ENCODE measurements at places on chromosomes 3 and 15. TPM values are rescaled to one million over a fixed set of nuclear protein-coding genes. Genes with fewer than 3 reads are reported as not detected.

DNA sequence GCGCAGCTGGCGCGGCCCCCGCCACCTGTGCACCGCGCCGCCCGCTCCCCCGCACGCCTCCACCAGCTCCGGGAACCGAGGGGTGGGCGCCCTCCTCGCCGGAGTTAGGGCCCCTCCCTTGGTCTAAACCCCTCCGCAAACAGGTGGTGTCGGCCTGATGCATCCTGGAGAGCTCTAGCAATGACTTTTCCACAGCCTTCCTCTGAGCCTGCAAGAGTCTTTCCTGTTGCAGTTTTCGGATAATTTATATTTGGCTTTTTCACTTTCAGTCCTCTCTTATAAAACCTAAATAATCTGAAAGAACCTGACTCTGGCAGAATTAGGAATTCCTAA is 334 bp upstream of the IGSF11 start:
- DNase-seq, result no peak

- no peak for DNase-seq
Observed at GRCh38 chr3:148922467-148922866, 57.4 kb downstream of the CPA3 start.

DNA sequence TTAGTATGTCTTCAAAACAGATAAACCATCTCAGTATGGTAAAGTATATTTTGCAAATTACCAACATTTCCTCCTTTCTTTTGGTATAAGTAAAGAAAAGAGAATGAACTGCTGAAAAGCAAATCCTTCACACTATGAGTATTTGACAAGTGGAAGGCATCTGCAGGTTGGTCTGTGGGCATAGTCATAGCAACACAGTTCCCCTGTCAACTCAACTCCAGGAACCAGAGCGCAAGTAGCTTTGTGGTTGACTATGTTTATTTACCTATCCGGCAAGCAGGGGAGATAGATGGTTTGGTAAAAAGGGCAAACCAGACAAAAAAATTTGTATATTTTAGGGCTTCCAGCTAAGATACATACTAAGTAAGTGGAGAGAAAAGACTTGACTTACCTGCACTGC is 88.3 kb upstream of the PPIB start:
- DNase-seq, result no peak

DNA sequence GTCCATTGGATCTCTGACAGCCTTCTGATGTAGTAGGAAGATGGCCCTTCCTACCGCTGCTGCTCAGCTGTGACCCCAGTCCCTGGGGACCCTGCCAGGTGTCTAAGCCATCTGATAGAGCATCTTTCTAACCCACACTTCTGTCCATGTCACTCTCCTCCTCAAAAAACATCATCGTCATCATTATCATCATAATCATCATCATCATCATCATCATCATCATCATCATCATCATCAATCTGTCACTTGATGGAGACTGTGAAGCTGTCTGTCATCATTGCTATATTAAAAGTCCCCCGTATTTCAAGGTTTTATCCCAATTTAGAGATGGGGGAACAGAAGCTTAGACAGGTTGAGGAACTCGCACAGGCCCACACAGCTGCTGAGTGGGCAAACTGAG is 75.1 kb upstream of the SLC6A11 start:
- DNase-seq, result no peak

- no peak for DNase-seq
Observed at GRCh38 chr3:140122183-140122582, 187.2 kb downstream of the CLSTN2 start.

GRCh38 chr3:108838436-108838835 is 15.8 kb downstream of the TRAT1 start:
- no peak for DNase-seq

- DNase-seq, result no peak
Observed at GRCh38 chr3:155283092-155284056, 10.1 kb downstream of the STRIT1 start.

GRCh38 chr3:26653811-26654425 is 31.3 kb downstream of the LRRC3B start:
- no peak for DNase-seq

DNA sequence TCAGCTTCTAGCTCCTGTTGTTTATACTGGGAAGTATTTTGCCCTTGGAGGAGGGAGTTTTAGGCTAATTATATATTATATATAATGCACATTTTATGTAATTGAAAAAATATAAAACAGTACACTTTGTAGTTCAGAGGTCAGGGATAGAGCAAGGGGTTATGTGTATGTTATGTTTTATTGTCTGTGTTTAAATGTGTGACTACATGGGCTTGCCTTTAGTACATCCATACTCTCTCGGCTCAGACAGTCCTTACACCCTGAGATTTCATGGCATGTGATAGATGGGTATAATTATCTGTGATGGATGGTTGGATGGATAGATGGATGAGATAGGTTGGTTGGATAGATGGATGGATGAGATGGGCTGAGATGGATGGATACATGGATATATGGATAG is 17.4 kb upstream of the ST3GAL6 start:
- DNase-seq, result no peak

PHC3 gene
- total RNA-seq, result 65.6 TPM

HRG gene
- not detected for total RNA-seq

ZBTB47 gene
- 22.3 TPM for total RNA-seq

GPR87 gene
- 0.18 TPM for total RNA-seq

CFAP44 gene
- total RNA-seq, result 11.0 TPM

GOLGA6L4 gene
- total RNA-seq, result 0.08 TPM

MOBP gene
- not detected for total RNA-seq

All from fibroblast of the aortic adventitia (primary cell).